Type B pancreatic cell (in vitro differentiated cells): ENCODE measurements at places on chromosomes 2 and 18.

DNA sequence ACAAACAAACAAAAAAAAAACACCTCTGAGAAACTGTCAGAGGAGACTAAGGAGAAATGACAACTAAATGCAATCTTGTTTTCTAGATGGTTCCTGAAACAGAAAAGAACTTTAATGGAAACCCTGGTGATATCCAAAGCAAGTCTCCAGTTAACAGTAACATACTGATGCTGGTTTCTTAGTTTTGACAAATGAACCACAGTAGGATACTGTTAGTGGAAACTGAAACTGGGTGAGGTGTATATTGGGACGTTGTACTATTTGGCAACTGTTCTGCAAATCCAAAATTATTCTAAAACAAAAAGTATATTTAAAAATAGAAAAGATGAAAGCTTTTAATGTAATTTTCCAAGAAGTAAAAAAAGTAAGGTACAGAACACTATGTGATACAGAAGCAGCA is 11.4 kb downstream of the SESTD1 start:
- no peak overlapping the region for H3K27ac ChIP-seq
- no peak overlapping the region for H3K4me3 ChIP-seq
- DNase-seq, result no peak
- H3K27me3 ChIP-seq, result no peaks in the 10 kb centered on the region
- peaks cover 23% of the 10 kb centered on the region for H3K36me3 ChIP-seq

DNA sequence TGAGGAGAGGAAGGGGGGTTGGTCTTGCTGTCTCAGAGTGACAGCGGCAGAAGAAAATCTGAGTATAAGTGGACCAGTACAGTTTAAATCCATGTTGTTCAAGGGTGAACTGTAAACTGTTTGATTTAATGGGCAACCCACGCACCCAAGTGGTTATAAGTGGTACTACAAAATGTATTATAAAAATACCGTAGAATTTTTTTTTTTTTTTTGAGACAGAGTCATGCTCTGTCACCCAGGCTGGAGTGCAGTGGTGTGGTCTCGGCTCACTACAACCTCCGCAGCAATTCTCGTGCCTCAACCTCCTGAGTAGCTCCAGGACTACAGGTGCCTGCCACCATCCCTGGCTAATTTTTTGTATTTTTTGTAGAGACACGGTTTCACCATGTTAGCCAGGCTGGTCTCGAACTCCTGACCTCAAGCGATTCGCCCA is 2.1 kb upstream of the CHCHD5 start:
- H3K27me3 ChIP-seq, result no peaks in the 10 kb centered on the region
- H3K27ac ChIP-seq, result no peak overlapping the region
- peak overlapping the region; percentile 58 for H3K4me3 ChIP-seq
- DNase-seq, result no peak
- peaks cover 14% of the 10 kb centered on the region for H3K4me1 ChIP-seq

GRCh38 chr2:19675003-19675629 is 226.7 kb downstream of the TTC32 start:
- H3K36me3 ChIP-seq, result no peaks in the 10 kb centered on the region
- DNase-seq, result no peak
- H3K4me1 ChIP-seq, result peaks cover 34% of the 10 kb centered on the region
- H3K27ac ChIP-seq, result no peak overlapping the region

DNA sequence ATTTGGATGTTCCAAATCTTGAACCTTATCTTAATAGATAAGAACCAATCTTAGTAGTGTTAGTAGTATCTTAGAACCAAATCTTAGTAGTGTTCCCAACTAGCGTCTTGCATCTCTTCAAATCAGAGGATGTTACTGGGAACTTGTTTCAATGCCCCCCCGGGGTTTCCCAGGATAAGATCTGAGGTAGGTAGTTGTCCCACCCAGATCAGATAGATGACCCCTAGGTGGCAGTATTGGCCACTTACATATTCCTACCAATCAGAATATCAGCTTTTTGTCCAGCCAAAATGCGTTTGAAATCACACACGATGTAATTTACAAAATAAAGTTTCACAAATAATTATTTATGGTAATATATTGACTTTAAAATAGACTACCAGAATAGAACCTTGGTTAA is 314.8 kb downstream of the MBD2 start:
- peaks cover under 1% of the 10 kb centered on the region for H3K27me3 ChIP-seq
- H3K27ac ChIP-seq, result no peak overlapping the region
- H3K4me3 ChIP-seq, result no peak overlapping the region
- no peaks in the 10 kb centered on the region for H3K4me1 ChIP-seq

GRCh38 chr2:144701259-144701658 is 181.3 kb upstream of the ZEB2 start:
- no peaks in the 10 kb centered on the region for H3K27me3 ChIP-seq
- H3K4me3 ChIP-seq, result no peak overlapping the region
- no peaks in the 10 kb centered on the region for H3K36me3 ChIP-seq
- no peaks in the 10 kb centered on the region for H3K4me1 ChIP-seq
- no peak overlapping the region for H3K27ac ChIP-seq

DNA sequence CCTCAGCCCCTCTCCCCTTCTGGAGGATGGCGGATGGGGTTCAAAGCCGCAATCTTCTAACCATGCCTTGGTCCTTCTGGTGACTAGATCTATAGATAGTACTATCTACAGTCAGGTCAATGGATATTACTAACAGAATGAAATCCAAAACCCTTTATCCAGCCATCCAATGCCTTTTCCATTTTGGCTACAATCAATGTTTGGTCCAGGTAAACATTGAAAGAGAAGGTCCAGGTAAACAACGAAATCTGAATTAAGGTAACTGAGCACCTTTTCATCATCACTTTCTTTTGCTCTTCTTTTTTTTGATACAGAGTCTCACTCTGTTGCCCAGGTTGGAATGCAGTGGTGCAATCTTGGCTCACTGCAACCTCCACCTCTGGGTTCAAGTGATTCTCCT is 9.7 kb downstream of the PPP4R3B start:
- H3K4me3 ChIP-seq, result no peak overlapping the region
- no peak overlapping the region for H3K27ac ChIP-seq
- no peaks in the 10 kb centered on the region for H3K4me1 ChIP-seq

GRCh38 chr2:200319548-200320337 is 13.2 kb downstream of the SPATS2L start:
- H3K36me3 ChIP-seq, result peaks cover 4% of the 10 kb centered on the region
- peak overlapping the region; percentile 59 for H3K4me3 ChIP-seq
- peaks cover 54% of the 10 kb centered on the region for H3K4me1 ChIP-seq
- H3K27ac ChIP-seq, result peak overlapping the region; percentile 84
- no peaks in the 10 kb centered on the region for H3K27me3 ChIP-seq
- no peak for DNase-seq

- no peak overlapping the region for H3K4me3 ChIP-seq
- H3K4me1 ChIP-seq, result no peaks in the 10 kb centered on the region
- no peak for DNase-seq
- H3K27ac ChIP-seq, result peak overlapping the region; percentile 53
These were observed 66.8 kb downstream of the ABCA12 start for GRCh38 chr2:215071676-215072075.

DNA sequence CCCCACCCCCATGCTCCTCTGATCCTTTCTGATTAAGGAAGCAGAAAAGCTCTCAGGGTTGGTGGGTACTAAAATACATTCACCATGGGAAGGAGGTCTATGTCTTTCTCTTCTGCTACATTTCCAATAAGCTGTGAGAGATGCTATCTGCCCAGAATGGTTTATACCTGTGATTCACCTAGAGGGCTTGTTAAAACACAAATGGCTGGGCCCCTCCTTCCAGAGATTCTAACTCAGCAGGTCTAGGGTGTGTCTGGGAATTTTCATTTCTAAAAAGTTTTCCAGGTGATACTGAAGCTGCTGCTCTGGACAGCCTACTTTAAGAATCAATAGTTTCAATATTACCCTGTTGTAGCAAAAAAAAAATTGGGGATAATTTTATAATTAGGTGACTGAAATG is 772.2 kb upstream of the ZEB2 start:
- no peaks in the 10 kb centered on the region for H3K27me3 ChIP-seq
- no peak overlapping the region for H3K27ac ChIP-seq
- H3K4me3 ChIP-seq, result no peak overlapping the region
- no peaks in the 10 kb centered on the region for H3K36me3 ChIP-seq
- H3K4me1 ChIP-seq, result peaks cover 5% of the 10 kb centered on the region
- DNase-seq, result no peak

DNA sequence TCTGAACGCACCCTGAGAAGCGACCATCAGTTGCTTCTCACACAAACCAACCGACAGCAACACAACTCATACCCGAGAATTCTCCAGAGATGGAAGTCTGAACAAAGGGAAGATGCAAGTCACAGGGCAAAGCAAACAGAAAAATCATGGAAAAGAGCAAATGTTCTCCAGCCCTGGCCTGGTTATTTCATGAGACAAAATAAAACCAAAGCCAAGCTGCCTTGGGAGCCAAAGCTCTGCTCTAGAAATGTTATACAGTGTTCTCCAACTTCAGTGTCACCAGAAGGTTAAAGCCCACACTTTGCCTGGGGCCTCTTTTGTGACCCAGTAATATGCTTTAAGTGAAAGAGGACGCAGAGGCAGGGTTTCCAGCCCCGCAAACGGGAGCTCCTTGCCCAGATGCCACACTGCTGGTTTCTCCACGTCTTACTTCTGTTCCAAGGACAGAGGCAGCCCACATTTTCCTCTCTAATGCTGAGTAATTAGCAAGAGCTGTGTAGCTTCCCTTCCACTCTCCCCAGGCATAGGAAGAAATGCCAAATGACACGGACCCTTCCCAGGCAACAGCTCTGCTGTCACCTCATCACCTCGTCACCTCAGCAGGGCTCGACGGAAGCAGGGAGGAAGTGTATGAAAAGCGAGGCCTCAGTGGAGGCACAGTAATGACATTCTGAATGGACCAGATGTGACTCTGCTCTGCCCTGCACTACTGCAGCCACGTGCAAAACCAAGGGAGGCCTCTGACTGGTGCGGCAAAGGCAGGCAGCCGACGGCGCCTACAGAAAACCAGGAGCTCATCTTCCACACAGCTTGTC is 64.7 kb downstream of the FBXO15 start:
- no peak overlapping the region for H3K4me3 ChIP-seq
- H3K4me1 ChIP-seq, result peaks cover 12% of the 10 kb centered on the region
- DNase-seq, result no peak
- H3K27me3 ChIP-seq, result peaks cover 8% of the 10 kb centered on the region

- H3K4me3 ChIP-seq, result no peak overlapping the region
- H3K4me1 ChIP-seq, result no peaks in the 10 kb centered on the region
- DNase-seq, result no peak
- no peaks in the 10 kb centered on the region for H3K27me3 ChIP-seq
- H3K36me3 ChIP-seq, result no peaks in the 10 kb centered on the region
These were observed 364.2 kb downstream of the ZNF516 start for GRCh38 chr18:76130845-76131244.

- H3K27ac ChIP-seq, result no peak overlapping the region
- H3K4me3 ChIP-seq, result no peak overlapping the region
- DNase-seq, result no peak
- H3K4me1 ChIP-seq, result peaks cover 21% of the 10 kb centered on the region
- H3K27me3 ChIP-seq, result no peaks in the 10 kb centered on the region
These were observed 11.3 kb downstream of the UPP2 start for GRCh38 chr2:158112992-158113391.
